ENCODE measurements at places on chromosomes 6 and 20. TPM values are rescaled to one million over a fixed set of nuclear protein-coding genes. Genes with fewer than 3 reads are reported as not detected.

Gene DEFB113
- not detected for total RNA-seq

GRCh38 chr6:137933696-137934095 lies 66.6 kb downstream of the TNFAIP3 start:
- no peak for DNase-seq

Gene ZC2HC1B
- not detected for total RNA-seq

- DNase-seq, result no peak
These were observed 133.0 kb upstream of the TAB2 start for GRCh38 chr6:149184523-149184922.

- no peak for DNase-seq
These were observed 63.5 kb downstream of the HMGN3 start for GRCh38 chr6:79170959-79171358.

DNA sequence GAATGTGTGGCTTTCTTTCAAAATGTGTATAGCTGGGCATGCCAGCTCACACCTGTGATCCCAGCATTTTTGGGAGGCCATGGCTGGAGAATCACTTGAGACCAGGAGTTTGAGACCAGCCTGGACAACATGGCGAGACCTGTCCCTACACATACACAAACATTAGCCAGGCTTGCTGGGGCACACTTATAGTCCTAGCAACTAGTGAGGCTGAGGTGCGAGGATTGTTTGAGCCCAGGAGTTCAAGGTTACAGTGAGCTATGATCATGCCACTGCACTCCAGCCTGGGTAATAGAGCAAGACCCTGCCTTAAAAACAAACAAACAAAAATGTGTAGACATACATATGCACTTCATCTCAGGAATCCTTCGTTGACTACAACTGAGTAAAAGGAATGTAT lies 31.1 kb upstream of the PLEKHG1 start:
- no peak for DNase-seq

Gene CLDN20
- not detected for total RNA-seq

- DNase-seq, result no peak
These were observed 456.7 kb downstream of the NKAIN2 start for GRCh38 chr6:124260337-124260736.

- DNase-seq, result no peak
These were observed 131.0 kb downstream of the ID4 start for GRCh38 chr6:19968201-19968600.

Data from OCI-LY7 (cell line).